Kidney (tissue), 22 donors: ENCODE measurements at places on chromosomes 4 and X. TPM values are rescaled to one million over a fixed set of nuclear protein-coding genes. Genes with fewer than 3 reads are reported as not detected.

DNA sequence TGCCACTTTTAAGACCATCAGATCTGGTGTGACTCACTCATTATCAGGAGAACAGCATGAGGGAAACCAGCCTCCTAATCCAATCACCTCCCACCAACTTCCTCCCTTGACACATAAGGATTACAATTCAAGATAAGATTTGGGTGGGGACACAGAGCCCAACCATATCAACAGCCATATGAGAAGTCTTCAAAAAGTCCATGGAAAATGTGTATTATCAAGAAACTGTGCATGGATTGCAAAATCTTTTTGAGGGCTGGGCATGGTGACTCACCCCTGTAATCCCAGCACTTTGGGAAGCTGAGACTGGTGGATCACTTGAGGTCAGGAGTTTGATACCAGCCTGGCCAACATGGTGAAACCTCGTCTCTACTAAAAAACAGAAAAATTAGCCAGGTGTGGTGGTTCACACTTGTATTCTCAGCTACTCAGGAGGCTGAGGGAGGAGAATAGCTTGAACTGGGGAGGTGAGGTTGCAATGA, 17.8 kb upstream of the RPL39 start:
- DNase-seq = no peak

GRCh38 chr4:3311489-3312171, 18.8 kb downstream of the RGS12 start:
- no peak for DNase-seq

CT45A1 gene
- total RNA-seq = not detected

DNA sequence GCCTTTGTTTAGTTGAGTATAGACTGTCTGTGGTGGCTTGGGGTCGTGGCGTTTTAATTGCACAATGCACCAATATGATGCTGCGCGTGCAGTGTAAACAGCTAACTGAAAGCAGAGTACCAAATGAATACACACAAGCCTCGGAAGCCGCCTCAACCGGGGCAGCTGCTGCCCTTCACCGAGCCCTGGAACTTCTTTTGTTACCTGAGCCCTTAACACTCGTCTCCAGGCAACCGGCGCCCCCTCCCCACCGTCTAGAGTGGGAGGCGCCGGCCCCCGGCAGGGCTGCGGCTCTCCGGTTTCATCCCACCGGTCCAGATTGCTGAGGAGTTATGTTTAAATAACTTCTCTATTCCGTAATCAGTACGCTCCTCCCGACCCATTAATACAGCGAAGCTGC, 173.2 kb upstream of the TBL1X start:
- DNase-seq = peak; percentile 90
